ENCODE measurements at places on chromosomes 3 and 15.

DNA sequence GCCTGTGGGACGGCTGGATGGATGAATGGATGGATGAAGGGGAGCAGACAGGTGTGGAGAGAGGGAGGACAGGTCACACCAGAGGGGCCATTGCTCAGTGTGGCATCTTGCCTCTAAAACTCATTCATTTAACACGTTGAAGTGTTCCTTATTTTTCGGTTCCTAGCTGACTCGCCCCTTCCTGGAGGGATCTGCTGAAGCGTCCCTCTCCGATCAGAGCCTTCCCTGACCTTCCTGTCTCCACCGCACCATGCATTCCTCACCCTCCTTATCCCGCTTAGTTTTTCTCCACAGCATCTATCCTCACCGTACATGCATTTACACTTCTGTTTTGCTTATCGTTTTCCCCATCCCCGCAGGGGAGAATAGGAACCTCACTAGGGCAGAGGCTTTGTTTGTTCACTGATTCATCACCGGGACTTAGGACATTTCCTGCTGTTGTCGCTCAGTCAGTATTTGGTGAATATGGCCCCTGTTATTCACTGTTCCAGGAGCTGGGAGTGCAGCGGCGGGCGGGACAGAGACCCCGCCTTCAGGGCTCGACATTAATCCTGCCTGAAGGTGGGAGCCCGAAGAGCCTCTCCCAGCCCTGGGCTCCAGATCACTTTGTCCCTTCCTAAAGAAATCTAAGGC lies 32.0 kb downstream of the FOXL2 start:
- DNase-seq: no peak

GRCh38 chr3:49661281-49661680 lies 12.9 kb upstream of the APEH start:
- no peak for DNase-seq

DNA sequence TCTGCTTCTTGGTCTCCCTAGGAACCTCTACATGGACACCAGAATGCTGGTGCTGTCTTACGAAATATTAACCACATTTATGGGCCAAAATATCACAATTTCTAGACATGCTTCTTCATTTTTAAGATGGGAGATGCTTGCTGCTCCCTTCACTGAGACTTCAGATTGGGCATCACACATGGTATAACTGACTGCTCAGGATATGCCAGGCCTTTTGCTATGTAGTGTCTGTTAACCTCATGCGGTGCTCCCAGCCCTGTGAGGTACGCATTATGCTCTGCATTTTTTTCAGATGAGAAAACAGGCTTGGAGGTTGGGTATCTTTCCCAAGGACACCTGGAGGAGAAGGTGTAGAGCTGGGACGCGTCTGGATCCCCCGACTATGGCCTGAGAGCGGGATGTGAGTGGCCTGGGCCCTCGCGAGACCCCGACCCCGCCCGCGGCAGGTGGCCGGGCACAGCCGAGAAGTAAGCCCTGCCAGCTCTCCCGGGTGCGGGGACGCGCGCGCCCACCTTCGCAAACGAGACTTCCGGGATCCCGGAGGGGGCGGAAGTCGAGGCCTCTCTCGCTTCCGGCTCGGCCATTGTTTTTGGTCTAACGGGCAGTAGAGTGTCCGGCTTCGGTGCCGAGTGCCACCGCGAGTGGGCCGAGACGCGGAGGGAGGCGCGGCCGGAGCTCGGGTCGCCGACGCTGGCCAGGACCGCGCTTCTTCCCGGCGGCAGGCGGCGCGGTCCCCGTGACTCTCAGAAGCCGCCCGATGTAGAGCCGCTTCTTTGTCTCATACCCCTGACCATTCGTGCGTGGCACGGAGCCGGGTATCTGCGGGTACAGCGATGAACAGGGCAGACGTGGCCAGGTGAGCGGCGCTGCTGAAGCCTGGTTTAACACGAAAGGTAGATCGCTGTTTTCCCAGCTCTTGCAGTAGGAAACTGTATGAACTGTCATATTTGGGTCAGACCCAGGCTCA lies at the start of gene ZKSCAN7:
ZKSCAN7 (plus strand) TSS at position 568 of the 967 bp plus-strand sequence. CDS start 1,855 bp downstream, outside the sequence.
- no peak for DNase-seq

DNA sequence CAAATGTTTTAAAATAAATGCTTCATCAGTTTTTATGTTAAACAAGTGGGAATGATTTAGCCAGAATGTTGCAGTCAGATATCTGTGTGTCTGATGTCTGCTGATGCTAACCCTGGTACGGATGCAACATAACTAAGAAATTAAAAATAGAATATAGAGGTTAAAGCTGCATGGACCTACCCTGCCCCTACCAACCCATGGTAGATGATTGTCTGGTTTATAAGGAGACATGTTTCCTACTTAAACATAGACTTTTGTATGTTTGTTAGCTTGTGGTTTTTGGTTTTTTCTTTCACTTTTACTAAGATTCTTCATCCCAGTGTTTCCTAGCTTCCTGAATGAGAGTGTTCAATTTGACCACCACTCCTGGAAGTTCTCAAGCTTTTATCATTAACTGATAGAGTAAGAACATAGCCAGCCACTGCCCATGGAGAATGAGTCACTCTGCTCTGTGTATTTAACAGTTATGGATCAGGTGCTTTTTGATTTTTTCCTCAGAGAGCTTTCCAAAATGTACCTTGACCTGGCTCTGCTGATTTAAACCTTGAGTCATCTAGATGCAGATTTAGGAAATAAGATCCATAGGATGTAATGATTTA lies 70.7 kb upstream of the VEPH1 start:
- DNase-seq: no peak

- no peak for DNase-seq
These were observed 266.5 kb upstream of the CADM2 start for GRCh38 chr3:84692261-84692660.

DNA sequence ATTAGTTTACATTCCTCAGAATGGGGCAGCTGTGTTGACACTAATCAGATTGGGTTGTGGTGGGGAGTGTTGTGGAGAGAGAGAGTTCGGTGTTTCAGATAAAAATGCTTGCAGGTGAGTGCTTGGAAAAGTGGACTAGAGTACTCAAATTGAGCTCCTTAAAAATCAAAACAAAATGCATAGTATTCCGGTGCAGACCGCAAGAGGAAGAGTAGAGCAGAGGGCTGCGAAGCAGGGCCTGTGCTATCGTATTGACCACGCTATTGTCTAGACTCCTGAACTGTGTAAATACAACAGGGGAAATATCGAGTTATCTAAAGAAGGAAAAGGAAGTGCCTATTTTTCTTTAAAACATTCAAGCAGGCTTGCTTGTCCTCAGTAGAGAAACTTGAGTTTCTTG lies 159.5 kb downstream of the TP63 start:
- no peak for DNase-seq

DNA sequence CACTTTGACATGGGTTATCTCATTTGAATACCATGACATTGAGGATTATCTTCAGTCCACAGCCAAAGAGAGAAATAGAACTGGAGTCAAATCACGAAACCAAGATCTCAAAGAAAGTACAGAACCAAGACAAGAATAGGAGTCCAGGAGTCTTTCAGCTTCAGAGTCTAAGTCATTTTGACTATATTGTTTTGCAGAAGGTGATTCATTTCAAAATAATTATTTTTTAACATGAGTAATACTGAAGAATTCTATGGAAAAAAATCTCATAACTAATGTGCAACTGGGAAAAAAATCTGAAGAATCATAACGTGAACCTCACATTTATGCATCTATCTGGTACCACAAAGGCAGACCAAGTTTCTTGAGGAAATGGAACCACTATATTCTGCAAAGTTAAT lies 60.3 kb downstream of the UBE3A start:
- no peak for DNase-seq

GRCh38 chr15:69393831-69394491 lies 20.2 kb upstream of the KIF23 start:
- no peak for DNase-seq

DNA sequence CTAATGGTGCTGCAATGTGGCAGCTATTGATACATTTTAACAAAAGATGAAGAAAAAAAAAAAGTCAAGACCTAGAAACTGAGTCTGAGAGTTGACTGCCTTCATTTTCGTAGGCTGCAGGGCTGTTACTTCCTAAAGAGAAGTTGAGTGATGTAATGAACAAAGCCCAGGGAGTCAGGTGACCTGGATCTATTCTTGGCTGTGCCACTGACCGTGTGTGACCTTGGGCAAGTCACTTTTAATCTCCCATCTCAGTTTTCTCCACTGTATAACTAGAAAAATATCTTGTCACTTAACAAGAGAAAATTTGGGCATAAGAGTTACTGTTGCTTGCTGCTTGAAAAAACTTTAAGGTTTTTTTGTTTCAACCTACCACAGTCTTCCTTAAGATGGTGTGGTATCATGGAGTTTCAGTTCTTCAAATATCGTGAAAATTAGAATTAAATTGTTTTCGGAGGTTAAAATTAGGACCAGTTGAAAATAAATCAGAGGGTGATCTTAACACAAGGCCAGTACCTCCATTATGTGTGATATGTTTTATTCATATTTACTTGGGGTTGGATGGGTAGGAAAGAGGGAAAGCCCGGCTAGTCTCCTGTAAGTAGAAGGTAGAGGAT lies 5.8 kb downstream of the FMN1 start:
- DNase-seq: no peak
